Kasumi-1 (cell line): ENCODE measurements at places on chromosomes 11 and 22.

- DNase-seq, result no peak
Observed at GRCh38 chr11:74288161-74288560, 23.3 kb downstream of the P4HA3 start.

GRCh38 chr11:105265845-105266244, 126.3 kb upstream of the CARD18 start:
- DNase-seq, result no peak

GRCh38 chr22:50702261-50702671, 29.6 kb downstream of the SHANK3 start:
- DNase-seq, result no peak

DNA sequence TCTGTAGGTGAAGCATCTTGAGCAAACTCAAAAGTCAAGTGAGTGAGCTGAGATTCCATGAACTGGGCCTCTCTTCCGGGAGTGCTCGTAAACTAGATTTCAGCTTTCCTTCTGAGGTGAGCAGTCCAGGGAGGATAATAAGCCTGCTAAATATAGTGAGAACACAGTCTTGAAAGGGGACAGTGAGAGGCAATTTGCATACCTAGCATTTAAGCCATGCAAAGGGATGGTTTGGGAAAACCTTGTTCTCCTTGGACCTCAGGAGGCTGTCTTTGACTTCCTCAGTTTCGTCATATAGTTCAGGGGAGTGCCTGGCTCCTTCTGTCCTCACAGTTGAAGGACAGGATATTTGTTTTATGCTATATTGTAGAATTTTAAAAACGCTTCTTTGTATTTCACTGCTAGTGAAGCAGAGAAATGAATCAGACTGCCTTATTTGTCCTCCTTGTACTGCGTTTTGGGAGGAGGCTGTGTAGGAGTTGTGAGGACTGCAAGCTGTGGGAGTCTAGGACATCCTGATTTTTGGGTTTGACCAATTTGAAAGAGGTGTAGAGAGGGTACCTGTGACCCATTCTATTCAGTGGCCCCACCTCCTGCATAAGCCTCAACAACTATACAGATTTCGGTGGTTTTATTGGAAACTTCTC, 11.0 kb upstream of the SORL1-AS1 start:
- no peak for DNase-seq

DNA sequence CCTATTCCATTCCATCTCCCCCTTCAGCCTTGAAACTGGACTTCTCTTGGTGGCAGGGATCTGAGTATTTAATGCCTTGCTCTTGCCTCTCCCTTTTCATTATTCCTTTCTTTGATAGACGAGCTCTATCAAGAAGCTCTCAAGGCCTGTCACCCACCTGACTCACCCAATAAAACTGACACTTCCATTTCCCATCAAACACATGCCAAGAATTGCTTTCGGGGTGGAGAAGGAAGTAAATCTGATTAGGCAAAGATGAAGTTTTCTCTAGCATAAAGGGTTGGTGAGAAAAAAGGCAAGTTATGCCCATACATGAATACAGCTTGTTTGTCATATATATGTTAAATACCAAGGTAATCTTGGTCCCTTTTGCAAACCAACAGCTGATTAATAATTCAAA, 34.9 kb upstream of the MYEOV start:
- DNase-seq, result no peak

GRCh38 chr11:69232821-69233743, 60.9 kb upstream of the MYEOV start:
- DNase-seq, result no peak
